ENCODE measurements at places on chromosomes 3 and 15.

GRCh38 chr3:145620002-145620401 is 541.0 kb downstream of the PLOD2 start:
- no peak for DNase-seq

- DNase-seq, result no peak
Measured at GRCh38 chr3:115580566-115580965, 42.7 kb upstream of the GAP43 start.

DNA sequence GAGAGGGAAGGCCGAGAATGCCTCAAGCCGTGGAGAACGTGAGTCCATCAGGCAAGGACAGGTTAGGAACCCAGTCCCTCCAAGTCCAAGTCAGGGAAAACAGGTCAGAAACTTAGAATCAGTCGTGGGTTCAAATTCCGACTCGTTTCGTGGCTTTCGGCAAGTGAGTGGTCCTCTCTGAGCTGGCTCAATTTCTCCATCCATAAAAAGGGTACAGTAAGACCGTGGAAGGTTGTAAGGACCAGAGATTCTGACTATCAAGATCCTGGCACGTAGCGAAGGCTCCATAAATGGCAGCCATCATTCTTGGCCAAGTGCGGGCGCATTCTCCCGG is 604 bp upstream of the MED12L start:
- DNase-seq, result no peak

- no peak for DNase-seq
Measured at GRCh38 chr15:35061825-35062737, 23.0 kb downstream of the NANOGP8 start.

DNA sequence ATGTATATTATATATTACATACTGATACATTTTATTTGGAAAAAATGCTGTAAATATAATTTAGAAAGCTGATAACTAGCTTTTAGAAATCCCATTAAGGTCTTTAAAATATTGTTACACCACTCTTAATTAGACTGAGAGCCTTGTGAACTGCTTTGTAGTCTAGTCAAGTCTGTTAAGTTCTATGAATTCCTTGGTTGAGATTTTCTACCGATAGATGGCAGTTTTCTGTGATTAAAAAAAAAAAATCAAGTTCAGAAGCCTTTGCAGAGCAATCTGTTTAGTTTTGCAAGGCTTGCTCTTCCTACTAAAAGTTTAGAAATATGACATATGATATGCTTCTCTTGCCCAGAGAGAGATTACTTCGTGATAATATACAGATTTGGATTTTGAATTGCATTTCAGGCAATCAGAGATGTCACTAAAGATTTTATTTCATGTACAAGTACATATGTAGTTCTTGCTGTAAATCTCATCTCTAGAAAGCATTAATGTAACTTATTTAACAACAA is 60.4 kb upstream of the SLITRK3 start:
- no peak for DNase-seq

- DNase-seq, result no peak
Measured at GRCh38 chr3:68919000-68919399, 13.3 kb downstream of the TAFA4 start.

- no peak for DNase-seq
Measured at GRCh38 chr15:92520914-92521623, 127.4 kb downstream of the ST8SIA2 start.

DNA sequence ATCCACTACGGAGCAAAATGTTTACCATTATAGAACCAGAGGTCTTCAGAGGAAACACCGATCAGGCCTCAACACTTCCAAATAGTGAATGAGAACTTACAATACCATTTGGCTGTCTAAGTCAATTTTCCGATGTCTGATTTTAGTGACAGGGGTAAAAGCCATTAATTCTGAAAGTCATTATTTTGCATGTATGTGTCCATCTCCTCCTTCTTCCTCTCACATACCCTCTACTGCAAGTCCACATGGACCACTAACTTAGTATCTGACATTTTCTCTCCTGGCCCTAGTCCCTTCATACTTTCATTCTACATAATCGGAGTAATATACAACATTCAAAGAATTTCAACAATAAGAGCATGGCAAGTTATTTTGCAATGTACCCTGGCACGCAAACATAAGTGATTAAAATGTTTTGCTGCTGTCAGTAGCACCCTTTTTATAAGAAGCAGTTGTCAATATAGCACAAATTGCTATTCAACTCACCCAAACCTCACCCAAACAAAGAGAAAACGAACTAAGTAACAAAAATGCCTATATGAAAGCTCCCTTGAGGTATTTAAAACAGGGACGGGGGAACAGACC is 1.9 kb downstream of the TOP2B start:
- DNase-seq, result no peak

- DNase-seq, result no peak
Measured at GRCh38 chr3:132655471-132655870, 4.1 kb downstream of the ACAD11 start.

GRCh38 chr3:190056742-190057141 is 64.0 kb downstream of the P3H2 start:
- DNase-seq, result no peak

GRCh38 chr3:97389936-97390335 is 374.6 kb upstream of the ARL6 start:
- no peak for DNase-seq

- DNase-seq, result no peak
Measured at GRCh38 chr3:105788593-105788992, 80.2 kb downstream of the CBLB start.

DNA sequence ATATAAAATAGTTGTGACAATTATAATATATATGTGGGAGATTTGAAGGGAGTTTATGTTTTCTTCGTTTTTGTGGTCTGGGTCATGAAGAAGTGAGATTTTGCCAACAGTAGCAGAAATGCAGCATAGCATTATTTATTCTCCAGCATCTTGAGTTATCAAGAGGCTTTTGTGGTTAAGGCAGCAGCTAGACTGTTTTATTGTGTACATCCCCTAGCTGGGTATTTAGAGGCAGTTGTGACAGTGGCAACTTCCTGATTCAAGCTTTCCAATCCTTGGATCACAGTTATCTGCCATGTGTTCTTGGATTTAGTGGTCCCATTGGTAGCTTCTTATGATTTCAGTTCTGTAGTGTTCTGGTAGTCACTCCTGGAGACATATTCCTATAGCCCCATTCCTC is 29.0 kb downstream of the ARIH1 start:
- DNase-seq, result no peak

DNA sequence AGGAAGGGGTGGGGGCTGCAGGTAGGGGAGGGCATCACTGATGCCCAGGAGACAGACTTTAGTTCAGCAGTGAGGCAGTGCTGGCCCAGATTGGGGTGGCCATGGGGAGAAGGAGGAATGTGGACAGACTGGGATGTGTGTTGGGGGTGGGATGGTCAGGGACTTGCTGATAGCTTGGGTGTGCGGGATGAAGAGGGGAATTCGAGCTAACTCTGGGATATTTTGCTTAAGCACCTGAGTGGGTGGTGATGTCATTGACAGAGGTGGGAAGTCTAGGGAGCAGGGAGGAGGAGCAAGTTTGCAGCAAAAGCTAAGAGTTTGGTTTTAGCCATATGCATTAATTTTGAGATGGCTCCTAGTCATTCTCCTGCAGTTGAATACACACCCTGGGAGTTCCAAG is 207.5 kb downstream of the RPLP1 start:
- DNase-seq, result no peak

GRCh38 chr3:150270883-150271590 is 137.1 kb upstream of the TSC22D2 start:
- DNase-seq, result no peak

GRCh38 chr3:52678265-52679198 is 7.2 kb downstream of the PBRM1 start:
- no peak for DNase-seq

DNA sequence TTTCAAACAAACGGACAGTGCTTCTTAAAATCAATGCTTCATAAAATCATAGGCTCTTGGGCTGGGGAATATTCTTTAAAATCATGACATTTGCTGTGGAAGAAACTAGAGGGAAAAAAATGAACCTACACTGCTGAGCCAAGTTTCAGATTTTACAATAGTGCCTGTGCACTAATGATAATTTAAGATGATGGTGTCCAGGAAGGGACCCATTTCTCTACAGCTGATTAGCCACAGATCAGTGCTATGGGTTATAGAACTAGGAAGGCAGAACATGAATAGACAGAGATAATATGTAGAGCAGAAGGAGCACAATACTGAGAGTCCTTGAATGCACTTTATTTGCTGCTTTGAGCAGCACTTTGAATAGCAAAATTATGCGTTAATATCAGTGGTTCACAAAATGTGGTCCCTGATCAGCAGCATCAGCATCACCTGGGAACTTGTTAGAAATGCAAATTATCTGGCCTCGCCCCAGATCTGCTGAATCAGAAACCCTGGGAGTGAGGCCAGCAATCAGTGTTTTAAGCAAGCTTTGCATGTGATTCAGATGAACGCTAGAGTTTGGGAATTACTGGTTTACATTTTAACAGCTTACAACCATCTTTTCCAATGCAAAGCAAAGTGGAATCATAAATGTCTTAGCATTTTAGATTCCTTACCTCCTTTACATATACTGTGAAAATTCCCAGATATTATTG is 135.8 kb upstream of the ANKRD28 start:
- no peak for DNase-seq

GRCh38 chr3:57911593-57911992 is 96.6 kb upstream of the FLNB start:
- no peak for DNase-seq

DNA sequence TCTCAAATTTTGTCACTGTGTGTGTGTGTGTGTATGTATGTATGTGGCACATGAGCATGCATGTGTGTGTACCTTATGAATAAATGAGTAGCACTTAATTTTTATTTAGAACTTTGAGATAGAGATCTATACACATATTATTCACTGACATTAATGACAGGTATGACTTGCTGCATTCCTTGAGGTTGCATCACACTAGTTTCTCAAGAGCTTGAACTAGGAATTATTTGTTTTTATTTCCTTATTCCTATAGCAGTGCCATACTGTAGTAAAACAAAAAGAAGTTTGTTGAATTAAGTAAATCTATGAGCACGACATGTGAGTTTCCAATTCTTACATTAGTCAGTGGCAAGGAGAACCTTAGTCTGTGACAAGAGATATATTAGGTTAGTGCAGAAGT is 943.9 kb downstream of the ROBO1 start:
- DNase-seq, result no peak

- no peak for DNase-seq
Measured at GRCh38 chr15:91200101-91200754, 100.2 kb downstream of the SV2B start.

DNA sequence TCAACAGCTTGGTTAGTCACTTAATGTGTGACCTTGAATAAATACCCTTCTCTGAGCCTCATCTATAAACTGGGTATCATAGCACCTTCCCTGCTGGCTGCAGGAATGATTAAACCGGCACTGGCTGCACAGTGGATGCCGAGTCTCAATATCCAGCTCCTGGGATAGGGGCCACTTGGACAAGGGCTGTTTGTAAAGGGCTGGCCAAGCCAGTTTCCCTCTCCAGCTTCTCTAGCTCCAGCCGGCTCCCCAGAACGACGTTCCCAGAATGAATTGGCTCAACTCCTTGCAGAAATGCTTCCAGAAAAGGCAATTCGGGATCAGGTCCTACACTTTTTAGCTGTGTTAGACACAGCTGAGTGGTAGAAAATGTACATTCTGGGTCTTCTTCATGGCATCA is 58.8 kb downstream of the LSM3 start:
- no peak for DNase-seq

DNA sequence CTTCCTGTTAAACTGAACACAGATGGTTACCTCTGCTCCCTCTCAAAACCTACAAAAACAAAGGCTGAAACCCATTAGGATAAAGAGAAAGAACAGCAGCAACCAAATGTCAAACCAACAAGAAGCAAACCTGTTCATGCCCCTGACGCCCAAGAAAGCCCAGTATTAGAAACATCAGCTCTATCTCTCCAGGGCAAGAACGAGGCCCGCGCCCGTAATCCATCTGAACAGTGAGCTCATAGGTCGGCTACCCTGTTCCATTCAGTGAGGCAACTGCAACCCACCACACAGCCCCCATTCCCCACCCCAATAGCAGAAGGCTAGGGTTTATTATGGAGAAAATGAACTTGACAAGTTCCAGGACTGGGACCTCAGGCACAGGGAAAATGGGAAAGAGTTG is 10.0 kb downstream of the LSG1 start:
- DNase-seq, result no peak

- no peak for DNase-seq
Measured at GRCh38 chr3:23099021-23099420, 104.1 kb upstream of the UBE2E2 start.

GRCh38 chr15:41490355-41490754 is 3.3 kb upstream of the ITPKA start:
- DNase-seq, result peak; percentile 23

GRCh38 chr3:15380980-15381890 is 46.1 kb downstream of the METTL6 start:
- DNase-seq, result no peak

- DNase-seq, result no peak
Measured at GRCh38 chr3:42589382-42590109, 1.1 kb upstream of the SS18L2 start.

GRCh38 chr15:90097475-90097874 is 4.8 kb downstream of the IDH2 start:
- DNase-seq, result peak; percentile 45

- DNase-seq, result peak; percentile 14
Measured at GRCh38 chr3:58414538-58415197, 19.0 kb downstream of the PDHB start.

- no peak for DNase-seq
Measured at GRCh38 chr3:42419563-42419962, 9.2 kb upstream of the LYZL4 start.
